Renal pelvis (tissue), 12 donors: ENCODE measurements at places on chromosomes 1 and 21.

- no peak for DNase-seq
These were observed 50.9 kb upstream of the KCNJ15 start for GRCh38 chr21:38205940-38206339.

DNA sequence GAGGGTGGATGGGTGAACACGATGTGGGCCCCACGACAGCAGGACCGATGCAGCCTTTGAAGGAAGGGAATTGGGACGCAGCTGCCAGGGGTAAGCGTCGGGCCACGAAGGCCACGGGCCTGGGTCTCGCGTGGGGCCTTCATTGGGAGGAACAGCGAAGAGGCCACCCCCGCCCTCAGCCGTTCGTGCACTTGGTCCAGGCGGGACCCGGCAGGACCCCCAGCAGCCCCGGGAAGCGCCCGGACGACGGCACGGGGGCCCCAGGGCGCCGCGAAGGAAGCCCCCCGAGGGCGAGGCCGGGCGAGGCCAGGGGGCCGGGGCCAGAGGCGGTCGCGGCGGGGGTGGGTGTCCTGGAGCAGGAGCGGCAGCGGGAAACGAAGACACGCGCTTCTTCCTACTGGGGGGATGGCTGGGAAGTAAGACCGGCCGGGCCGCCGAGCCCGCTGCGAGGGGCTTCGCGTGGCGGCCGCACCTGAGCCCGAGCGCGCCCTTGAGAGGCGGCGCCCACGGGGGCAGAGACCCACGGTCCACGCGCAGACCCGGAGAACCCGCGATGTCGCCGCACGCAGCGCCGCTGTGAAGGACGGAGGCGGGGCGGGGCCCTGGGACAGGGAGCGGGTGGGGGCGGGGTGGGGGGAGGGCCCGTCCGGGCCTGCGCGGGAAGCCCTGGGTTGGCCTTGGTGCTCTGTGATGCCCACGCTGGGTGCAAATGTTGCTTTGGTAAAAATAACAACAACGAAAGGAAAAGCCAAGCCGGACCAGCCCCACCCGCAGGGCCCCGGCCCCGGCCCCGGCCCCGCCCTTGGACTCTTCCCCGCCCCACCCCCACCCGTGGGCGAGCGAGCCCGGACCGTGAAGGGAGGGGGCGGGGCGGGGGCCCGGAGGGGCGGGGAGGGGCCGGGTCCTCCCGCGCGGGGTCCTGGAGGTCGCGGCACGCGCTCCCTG lies 56.0 kb upstream of the ADARB1 start:
- no peak for DNase-seq

DNA sequence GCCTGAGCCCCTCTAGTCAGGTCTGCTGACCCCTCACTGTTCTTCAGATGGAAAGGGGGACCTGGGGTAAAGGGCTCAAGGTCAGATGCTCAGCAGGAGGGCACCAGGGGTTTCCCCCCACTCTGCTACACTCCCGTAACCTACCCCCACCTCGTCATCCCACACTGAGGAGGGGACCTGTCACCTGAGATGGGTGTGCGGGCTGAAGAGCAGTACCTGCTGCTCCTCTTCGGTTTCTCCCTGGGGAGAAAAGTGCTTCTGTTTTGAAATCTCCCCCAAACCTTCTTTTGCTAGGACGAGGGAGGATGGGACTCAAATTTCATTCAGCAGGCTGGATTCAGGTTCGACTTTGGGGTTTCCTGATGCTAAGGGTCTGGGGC lies 65.2 kb downstream of the SYT2 start:
- no peak for DNase-seq

DNA sequence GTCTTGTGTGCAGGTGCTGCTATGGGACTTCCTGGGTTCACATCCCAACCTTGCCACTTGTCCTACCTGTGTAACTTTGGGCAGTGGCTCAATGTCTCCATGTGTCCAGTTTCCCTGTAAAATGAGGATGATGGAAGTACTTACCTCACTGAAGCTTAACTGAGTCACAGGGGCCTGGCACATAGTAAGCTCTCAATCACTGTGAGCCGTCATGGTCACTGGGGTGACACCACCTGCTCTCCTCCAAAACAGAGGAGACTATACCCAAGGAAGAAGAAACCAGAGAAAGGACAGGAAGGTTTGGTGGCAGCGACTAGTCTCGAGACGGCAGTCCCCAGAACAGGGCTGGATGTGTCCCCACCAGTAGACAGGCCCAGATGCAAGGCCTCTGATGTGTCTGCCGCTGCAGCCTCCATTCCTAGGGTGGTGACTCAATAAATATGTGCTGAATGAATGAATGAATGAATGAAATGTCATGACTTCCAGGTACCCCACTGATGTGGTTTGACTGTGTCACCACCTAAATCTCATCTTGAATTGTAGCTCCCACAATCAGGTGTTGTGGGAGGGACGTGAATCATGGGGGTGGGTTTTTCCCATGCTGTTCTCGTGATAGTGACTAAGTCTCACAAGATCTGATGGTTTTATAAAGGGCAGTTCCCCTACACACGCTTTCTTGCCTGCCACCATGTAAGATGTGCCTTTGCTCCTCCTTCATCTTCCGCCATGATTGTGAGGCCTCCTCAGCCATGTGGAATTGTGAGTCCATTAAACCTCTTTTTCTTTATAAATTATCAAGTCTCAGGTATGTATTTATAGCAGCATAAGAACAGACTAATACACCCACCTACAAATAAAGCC lies 13.0 kb upstream of the LRP8 start:
- DNase-seq = no peak

- no peak for DNase-seq
These were observed 8.5 kb upstream of the COL8A2 start for GRCh38 chr1:36133484-36133883.

GRCh38 chr1:205515781-205516253 lies 11.3 kb downstream of the CDK18 start:
- DNase-seq = no peak

DNA sequence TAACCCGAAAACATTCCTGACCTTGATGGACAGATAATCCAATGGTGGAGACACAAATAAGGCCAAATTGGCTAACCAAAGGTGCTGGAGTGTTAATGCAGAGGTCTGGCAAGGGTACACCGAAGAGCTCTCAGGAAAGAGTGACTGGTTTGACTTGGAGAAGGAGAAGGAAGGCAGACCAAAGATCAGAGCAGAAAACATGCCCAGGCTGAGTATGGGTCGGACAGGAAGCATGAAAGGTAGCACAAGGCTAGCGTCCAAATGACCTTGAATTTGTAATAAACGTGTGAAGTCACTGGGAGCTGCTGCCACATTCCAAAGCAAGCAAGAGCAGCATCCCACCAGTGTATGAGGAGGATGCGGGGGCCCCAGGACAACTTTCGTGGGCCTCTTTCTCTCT lies 45.7 kb downstream of the APP start:
- no peak for DNase-seq

- no peak for DNase-seq
These were observed 39.8 kb upstream of the C1orf105 start for GRCh38 chr1:172380441-172381244.

DNA sequence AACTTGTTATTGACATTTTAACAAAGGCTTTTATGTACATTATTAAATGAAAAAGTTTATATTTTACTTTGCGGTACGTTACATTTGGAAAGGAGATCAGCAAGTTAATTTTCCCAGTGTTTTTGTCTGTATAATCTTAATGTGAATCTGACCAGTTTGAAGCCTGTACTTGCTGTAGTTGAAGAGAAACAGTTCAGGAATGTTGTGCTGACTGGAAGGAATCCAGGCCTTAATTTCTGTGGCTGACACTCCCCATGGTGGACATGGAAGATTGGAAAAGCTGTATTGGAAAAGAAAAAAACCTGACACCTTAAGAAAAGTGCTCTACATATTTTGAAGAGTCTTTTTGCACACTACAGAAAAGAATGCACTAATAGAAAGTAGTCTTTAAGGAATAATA lies 15.5 kb downstream of the LEPR start:
- no peak for DNase-seq

DNA sequence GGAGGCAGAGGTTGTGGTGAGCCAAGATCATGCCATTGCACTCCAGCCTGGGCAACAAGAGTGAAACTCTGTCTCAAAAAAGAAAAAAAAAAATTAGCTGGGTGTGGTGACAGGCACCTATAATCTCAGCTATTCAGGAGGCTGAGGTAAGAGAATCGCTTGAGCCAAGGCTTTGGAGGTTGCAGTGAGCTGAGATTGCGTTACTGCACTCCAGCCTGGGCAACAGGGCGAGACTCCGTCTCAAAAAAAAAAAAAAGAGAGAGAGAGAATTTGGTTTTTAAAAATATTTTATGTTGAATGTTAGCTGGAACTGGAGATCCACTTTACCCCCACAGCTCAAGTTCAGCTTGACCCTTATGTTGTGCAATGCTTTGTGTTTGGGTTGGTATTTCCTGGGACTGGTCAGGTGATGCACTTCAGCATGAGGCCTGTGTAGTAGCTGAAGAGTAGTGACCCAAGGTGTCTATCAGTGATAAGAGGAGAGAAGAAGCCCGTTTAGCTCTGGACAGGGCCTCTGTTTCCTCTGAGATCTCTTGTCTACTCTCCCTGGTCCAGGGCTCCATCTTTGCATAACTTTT lies 36.8 kb upstream of the MACF1 start:
- no peak for DNase-seq

DNA sequence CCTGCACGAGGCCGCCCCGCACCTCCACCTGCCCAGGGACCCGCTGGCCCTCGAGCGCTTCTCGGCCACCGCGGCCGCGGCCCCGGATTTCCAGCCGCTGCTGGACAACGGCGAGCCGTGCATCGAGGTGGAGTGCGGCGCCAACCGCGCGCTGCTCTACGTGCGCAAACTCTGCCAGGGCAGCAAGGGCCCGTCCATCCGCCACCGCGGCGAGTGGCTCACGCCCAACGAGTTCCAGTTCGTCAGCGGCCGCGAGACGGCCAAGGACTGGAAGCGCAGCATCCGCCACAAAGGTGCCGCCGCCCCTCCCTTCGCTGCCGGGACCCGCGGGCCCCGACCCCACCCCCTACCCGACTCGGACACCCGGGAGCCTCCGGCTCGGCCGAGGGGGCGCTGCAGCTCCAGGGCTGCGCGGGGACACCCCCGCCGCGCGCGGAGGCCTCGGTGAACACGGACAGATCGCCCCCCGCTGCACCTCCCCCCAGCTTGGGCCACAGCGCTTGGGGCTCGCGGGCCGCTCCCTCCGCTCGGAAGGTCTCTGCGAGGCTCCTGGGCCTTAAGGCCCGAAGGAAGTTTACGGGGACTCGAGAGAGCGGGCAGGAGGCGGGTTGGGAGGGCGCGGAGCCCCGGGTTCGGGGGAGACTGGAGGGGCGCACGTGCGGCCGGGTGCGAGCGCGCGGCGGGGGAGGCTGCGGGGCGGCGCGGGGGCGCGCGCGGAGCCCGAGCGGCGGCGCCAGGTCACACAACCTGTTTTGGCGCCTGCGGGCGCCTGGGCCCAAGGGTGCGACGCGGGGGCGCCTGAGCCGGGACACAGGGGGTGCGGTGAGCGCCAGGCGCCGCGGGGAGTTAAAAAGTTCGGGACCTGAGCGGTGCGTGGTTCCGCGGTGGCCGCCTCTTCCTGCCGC lies 1.2 kb downstream of the SAMD11 start:
- DNase-seq = no peak

DNA sequence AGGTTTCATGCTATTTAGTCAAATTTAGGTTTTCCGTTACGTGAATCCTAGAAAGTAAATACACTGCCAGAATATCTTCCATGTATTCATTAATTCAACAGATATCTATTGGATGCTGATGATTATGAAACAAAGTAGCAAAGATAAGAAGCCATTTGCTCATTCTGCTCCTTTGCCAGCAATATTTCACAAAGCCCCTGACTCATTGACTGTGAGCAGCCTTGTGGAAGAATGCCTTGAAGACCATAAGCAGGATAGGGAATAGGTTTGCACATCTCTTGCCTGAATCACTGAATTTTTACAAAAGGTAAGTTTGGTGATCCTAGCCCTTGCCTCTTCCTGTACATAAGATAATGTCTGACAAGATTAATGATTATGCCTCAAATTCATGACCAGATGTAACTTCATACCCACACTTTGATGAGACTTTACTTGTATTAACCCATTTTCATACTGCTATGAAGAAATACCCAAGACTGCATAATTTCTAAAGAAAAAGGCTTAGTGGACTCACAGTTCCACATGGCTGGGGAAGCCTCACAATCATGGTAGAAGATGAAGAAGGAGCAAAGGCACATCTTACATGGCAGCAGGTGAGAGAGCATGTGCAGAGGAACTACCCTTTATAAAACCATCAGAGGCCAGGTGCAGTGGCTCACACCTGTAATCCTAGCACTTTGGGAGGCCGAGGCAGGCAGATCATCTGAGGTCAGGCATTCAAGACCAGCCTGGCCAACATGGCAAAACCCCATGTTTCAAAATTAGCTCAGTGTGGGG lies 1.6 kb upstream of the PIGK start:
- no peak for DNase-seq

DNA sequence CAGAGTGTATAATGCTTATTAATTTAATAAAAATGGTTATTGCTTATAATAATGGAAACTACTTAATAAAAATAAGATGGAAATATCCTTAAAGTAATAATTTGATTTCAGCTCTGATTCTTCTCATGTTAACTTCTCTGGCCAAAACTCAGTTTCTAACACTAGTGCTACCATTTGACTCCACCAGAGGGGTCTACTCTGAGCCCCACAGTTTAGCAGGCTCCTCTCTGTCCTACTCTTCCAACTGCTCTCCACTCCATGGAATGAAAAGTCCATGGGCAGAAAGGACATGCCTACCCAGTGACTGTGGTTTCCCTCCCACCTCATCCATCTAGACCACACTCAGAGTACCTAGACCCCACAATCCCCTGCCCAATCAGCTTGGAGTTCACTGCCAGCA lies 489.1 kb upstream of the CAMK1G start:
- no peak for DNase-seq

DNA sequence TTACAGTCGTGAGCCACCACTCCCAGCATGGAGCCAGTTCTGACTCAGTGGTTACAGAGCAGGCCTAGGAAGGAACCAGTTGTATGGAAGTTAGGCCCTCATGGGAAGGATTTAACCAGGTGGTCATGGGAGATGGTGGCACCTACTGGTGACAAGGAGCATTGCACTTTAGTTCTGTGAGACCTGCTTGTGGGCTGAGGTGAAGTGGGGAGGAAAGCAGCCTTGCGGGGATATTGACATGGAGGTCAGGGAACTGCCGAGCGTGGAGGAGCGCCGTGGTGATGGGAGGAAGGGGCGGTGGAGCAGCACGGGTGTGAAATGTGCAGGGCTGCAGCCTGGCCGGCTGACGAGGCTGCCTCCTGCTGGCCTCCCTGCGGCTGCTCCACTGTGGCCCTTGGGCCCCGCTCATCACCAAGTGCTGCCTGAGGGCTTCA lies 100.4 kb downstream of the GALNT2 start:
- no peak for DNase-seq

- no peak for DNase-seq
These were observed 24.9 kb upstream of the TENT5B start for GRCh38 chr1:27037518-27037917.
